ENCODE measurements at places on chromosomes 6 and 20.

DNA sequence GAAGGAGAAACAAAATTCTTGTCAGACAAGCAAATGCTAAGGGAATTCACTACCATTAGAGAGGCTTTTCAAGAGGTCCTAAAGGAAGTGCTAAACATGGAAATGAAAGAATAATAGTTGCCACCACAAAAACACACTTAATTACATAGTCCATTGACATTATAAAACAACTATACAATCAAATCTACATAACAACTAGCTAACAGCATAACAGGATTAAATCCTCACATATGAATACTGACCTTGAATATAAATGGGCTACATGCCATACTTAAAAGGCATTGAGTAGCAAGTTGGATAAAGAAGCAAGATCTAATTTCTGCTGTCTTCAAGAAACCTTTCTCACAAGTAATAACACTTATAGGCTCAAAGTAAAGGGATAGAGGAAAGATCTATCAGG is 811.5 kb upstream of the CITED2 start:
- DNase-seq, result no peak

DNA sequence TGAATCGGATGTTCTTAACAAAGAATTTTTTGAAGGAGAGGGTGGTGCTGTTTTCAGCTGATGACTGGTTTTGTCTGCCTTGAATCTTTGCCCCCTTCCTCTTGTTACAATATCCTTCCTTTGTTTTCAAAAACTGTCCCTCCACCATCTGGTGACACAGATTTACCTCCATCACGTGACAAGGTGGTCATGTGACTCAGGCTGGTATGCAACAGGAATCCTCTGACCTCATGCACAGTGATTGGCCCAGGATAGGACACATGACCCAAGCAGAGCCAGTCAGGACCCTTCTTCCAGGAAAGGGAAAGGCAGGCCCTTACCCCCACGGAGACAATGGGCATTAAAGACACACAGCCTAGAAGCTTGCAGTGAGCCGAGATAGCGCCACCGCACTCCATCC is 84.7 kb upstream of the MC3R start:
- DNase-seq, result no peak

DNA sequence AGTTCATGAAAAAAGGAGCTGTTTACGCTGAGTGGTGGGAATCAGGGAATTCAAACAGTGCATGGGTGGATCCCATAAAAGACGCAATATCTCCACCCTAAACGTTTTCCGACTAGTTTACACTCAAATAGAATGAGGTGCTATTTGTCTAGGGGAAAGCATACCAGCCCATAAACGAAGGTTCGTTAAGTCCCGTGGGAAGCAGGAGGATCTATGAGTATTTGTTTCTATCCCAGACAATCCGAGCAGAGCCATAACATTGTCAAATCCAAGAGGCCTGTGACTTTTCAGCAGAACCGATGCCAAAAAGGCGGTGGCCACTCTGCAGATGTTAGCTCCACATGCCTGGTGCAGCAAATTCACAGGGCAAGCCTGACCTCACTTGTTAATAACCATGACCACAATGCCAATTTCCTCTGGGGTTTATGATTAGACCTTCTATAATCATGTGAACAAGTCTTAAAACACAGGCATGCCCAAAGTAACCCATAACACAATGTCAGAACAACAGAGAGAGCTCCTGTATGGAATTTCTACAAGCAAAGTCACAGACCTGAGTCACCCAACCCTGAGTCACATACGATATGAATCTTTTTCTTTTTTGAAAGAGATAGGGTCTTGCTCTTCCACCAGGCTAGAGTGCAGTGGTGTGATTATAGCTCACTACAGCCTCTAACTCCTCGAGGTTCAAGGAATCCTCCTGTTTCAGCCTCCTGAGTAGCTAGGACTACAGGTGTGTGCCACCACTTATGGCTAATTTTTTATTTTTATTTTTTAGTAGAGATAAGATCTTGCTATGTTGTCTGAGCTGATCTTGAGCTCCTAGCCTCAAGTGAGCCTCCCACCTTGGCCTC is 123.3 kb downstream of the KIF13A start:
- no peak for DNase-seq

- DNase-seq, result no peak
Observed at GRCh38 chr6:163667372-163668060, 253.0 kb downstream of the QKI start.

- DNase-seq, result no peak
Observed at GRCh38 chr20:17995967-17996819, 27.4 kb downstream of the MGME1 start.

GRCh38 chr20:43431134-43431519 is 26.6 kb upstream of the SRSF6 start:
- DNase-seq, result no peak

DNA sequence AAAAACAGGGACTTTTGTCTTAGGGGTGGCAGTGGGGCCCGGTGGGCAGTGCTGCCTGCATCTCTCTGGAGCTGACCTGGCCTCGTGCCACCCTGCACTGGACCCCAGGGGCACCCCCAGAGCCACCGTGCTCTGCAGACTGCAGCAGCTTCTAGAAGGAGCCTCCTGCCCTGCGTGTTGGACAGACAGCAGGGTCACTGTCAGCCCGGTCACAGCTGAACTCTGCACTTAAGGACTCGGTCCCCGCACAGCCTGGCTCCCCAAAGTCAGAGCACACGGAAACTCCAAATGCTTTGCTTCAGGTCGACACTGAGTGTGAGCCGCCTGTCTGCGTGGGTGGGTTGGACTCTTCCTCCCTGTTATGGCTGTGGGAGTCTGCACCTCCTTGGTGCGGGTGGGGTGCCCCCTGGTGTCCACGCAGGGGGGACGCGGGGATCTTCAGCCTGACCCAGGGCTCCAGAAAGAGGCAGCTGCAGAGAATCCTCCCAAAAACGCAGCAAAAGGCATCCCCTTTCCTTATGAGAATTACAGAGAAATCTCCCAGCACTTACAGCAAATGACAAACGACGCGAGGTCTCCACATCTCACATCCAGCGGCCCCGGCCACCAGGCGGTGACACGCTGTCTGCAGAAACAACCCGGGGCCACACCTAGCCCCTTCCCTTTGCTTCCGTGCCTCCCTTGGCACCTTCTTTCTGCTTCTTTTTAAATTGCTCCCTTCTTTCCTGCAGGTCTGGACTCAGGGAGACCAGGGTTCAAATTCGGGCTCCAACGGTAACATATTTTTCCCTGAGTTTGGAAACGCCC is 36.3 kb upstream of the DACT2 start:
- DNase-seq, result no peak

- no peak for DNase-seq
Observed at GRCh38 chr6:77095936-77096627, 367.2 kb downstream of the HTR1B start.

DNA sequence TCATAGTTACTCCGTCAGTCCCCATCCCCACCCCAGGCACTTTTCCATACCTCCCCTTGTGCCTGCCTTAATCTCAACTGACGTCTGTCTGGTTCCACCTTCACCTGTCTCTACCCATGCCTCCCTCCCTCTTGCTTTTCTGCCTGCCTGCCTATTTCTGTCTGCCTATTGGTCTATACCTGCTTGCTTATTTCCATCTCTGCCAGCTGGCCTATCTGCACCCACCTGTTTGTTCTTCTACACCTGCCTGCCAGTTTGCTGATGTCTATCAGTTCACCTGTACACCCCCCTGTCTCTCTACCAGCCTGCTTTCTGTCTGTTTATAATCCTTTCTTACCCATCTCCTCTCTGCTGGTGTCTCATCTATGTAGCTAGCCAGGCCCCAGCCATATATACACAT is 87.5 kb downstream of the RALGAPA2 start:
- no peak for DNase-seq

All from central memory CD8-positive, alpha-beta T cell (primary cell).